NCI-H2107 (cell line): ENCODE measurements at places on chromosomes 5 and 9.

- DNase-seq = no peak
Observed at GRCh38 chr5:74482990-74483389, 157.5 kb downstream of the ENC1 start.

- peak; percentile 78 for DNase-seq
Observed at GRCh38 chr9:109639674-109640579, 140.1 kb upstream of the PALM2AKAP2 start.

DNA sequence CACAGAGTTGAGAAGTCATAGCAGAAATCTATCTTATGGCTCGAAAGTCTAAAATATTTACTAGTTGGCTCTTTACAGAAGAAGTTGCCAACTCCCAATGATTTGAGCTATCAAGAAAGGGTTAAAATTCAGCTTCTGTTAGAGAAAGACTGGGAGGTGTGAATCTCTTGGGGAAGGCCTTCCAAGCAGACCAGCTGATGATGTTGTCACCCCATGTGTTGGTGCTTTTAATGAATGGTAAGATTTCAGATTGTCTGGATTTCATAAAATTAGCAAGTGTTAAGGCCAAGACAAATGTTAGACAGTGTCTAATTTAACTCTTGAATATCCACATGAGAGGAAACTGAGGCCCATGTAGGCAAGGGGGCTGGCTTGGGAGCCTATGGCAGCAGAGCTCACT, 63.9 kb downstream of the PPARGC1B start:
- no peak for DNase-seq

GRCh38 chr9:120742951-120743416, 28.7 kb upstream of the MEGF9 start:
- DNase-seq = no peak

DNA sequence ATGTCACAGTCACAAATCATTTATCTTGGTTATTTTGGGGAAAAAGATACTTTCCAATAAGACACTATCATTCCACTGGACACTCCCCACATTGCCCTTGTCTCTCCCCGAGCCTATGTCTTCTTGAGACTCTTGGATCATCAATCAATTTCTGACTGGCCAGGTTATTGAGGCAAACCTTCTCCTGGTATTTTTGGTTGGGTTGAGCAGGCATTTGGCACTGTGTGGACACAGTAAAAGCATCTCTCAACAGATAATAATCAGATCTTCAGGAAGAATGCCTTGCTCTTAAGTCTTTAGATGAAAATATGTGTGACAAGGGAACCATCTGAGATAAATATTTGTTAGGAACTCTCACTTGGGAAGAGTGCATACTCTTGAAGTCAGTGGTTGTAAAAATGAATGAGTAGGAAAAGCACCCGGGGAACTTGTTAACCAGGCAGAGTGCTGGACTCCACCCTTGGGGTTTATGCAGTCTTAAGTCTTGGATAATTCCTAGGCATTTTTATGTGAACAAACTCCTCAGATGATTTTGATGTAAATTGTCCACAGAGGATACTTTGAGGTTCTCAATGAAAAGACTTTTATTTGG, 223.8 kb upstream of the CLINT1 start:
- no peak for DNase-seq
